ENCODE measurements at places on chromosomes 2 and 18.

DNA sequence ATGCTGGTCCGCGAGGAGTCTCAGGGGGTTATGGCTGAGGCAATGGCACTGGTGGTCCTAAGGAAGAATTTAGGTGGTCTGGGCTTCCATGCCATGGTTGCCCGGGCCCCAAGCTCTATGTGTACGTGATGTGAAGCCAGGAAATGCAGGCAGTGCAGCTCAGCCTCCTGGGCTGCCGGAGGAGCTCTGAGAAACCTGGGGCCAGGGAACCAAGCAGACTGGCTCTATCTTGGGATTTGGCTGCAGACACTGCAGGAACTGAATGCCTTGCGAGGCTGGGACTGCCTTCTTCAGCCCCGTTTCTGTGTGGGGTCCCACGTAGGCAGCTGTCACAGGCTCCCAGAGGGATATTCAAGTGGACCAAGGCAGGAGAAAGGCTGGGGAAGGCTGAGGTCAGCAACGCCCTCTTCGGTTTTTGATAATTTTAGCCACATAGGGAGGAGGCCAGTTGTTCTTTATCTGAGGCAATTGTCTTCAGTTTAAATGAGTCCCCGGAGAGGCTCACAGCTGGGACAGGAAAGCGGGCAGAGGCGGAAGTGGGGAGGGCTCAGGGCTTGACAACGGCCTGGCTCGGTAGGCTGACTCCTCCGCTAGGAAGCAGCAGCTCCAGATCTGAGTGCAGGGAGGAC is 77.7 kb downstream of the RHOB start:
- no peak for DNase-seq

DNA sequence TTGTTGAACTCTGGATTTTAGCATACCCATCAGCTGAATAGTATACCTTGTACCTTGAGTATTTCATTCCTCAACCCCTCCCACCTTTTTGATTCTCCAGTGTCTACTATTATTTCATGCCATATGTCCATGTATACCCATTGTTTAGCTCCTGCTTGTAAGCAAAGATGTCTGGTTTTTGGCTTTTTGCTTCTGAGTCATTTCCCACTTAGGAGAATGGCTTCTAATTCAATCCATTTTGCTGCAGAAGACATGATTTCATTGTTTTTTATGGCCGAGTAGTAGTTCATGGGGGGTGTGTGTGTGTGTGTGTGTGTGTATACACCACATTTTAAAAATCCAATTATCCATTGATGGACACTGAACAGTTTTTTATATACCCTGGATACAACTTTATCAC is 24.3 kb upstream of the MOCOS start:
- DNase-seq, result no peak

DNA sequence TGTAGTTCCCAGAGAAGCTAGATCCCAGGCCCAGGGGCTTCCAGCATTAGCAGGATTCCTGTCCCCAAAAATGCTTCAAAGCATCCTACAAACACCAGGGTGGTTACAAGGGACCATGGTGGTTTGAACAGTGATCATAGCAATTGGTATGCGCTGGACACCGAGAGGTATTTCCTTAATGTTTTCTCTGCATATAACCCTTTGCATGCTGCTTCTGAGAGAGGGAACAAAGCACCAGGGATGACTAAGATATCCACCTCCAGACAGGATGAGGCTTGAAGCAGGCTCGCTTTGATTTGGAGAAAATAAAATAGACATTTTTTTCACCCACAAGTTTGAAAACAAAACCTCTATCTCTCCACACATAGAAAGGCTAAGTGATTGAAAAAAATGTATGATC is 50.5 kb upstream of the TSPYL6 start:
- DNase-seq, result no peak

DNA sequence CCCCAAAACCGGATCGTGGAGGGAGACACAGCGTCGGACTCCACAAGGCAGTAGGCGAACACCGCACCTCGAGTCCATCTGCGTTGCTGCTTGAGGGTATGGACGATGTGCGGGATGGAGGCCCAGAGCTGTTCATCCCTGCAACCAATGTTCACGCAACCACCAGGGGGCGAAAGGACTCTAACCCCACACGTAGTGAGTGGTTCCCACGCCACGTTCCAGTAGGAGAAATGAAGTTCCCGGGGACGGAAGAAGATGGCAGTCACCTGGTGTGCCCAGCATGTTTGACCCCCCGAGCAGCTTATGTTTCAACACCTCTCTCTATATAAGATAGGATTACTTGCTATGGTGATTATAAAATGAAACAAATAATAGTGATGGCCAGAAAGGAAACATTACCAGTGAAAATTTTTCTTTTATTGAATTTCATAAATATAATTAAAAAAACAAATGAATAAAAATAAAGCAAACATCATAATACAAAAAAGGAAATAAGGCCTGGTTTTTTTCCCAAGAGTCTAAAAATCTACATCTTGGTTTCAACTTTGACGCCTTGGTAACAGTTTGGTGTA is 184.3 kb downstream of the SH3BP4 start:
- DNase-seq, result peak; percentile 70

GRCh38 chr2:70978341-70979179 is at the start of gene ANKRD53:
Gene ANKRD53, plus strand, starts transcription at chr2:70978630. Its CDS starts 16 bp downstream, at chr2:70978646.
- no peak for DNase-seq

DNA sequence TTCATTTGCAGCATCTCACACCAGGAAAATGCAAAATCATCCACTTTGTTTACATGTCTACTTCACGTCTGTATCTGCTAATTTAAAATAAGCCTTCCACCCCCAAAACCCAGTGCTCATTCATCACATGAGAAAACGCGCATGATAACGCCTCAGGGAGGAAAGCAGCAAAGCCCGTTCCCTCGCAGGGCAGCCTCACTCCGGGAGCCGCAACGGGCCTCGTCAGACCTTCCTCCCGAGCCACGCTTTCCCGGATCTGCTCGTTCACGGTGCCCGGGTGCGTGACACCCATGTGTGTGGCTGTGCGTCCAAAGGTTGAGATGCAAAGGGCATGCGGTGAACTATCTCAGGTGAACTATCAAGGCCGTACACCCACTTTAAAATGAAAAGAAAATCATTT is 59.8 kb downstream of the NDUFA10 start:
- DNase-seq, result no peak

DNA sequence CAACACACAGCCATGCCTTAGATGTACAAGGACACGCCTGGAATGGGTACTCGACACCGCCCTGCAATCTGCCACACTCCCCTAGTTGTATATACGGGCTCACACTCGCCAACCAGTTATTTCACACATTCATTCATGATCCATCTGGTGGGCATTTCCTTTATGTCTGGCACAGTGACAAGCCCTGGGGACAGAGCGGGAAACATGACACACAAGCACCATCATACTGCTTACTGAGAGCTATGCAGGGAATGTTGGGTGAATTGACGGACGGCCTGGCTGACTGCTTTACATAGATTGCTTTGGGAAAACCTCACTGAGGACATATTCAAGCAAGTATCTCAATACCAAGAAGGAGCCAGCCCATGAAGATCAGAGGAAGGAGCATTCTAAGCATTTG is 448.0 kb upstream of the SPRED2 start:
- DNase-seq, result no peak

- peak; percentile 8 for DNase-seq
Observed at GRCh38 chr2:62306751-62307468, 111.0 kb downstream of the B3GNT2 start.

GRCh38 chr2:138867341-138867740 is 87.2 kb upstream of the NXPH2 start:
- DNase-seq, result no peak

DNA sequence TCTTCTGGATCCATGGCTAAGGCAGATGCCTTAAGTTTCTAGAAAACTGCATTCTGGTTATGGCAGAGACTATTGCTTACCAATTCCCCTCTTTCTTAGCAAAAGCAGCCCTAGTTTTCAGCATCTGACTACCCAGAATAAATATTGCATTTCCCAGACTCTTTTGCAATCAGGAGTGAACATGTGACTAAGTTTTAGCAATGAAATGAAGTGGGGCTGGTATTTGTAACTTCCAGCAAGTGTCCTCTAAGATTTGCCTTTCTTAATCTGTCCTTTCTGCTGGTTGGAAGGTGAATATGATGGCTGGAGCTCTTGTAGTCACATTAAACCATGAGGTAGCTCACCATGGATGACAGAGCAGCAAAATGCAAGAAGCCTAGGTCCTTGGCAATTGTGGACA is 132.9 kb upstream of the PKDCC start:
- DNase-seq, result no peak

DNA sequence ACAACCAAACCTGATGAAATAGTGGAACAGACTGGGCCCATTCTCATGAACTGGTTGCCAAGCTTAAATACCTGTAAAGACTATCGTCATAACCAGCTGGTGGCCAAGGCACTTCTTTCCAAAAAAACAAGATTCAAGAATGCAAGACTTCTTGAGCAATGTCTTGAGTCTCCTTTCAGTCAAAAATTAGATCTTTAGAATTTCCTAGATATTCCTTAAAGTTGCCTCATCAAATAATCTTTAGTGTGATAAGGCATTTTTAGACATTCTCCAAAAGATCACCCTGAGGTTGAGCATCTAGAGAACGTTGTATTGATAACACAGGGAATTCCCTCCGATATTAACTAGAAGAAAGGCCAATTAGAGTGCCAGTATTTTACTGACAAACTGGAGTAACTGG is 236.4 kb upstream of the MEX3C start:
- DNase-seq, result no peak

- DNase-seq, result peak; percentile 67
Observed at GRCh38 chr2:19540739-19541525, 182.5 kb upstream of the OSR1 start.

- DNase-seq, result no peak
Observed at GRCh38 chr2:98867539-98868309, 68.3 kb downstream of the CRACDL start.

DNA sequence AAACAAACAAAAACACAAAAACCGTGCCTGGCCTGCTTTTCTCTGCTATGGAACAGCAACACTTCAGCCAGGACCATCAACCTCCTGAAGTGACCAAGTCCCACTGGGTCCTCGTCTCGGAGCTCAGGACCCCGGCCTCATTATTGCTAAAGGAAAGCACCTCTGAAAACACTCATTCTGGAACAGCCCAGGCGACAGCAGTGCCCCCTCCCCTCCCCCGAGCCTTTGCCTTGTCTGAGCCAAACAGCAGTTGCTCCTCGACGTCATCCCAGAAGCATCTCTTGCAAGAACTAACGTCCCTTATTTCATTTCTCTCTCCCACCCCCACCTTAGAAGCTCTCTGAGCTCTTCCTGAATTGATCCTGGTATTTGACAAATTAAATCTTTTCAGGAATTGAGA is 27.4 kb downstream of the APCDD1 start:
- no peak for DNase-seq

DNA sequence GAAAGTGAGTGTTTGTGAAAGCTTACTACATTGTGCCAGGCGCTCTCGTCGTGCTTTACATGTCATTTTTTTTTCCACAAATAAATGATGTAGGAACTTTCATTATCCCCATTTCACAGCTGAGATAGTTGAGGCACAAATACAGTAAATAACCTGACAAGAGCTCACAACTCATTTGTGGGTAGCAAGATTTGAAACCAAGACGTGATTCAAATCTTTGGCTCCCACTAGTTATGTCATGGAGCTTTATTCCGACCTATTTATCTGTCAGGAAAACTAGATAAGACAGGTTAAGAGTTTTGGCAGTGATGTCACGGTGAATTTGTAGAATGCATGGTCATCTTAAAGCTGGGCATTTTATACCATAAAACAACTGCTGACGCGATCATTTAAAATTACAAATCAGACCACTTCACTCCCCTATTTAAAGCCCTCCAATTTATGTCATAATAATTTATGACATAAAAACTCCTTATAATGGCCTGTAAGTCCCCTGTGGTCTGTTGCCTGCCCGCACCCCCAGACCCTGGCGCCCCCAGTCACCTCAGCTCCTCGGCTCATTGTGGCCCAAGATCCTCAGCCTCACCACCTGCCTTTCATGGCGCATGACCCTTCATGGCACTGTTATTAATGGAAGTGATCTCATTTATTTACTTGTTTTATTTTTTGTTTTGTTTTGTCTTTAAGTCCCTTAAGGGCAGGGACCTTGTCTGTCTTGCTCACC is 678 bp upstream of the ZNF24 start:
- no peak for DNase-seq

Measured in RCC 7860 (cell line).